Posterior cingulate gyrus (tissue), 11 donors: ENCODE measurements at places on chromosomes 2 and 18.

DNA sequence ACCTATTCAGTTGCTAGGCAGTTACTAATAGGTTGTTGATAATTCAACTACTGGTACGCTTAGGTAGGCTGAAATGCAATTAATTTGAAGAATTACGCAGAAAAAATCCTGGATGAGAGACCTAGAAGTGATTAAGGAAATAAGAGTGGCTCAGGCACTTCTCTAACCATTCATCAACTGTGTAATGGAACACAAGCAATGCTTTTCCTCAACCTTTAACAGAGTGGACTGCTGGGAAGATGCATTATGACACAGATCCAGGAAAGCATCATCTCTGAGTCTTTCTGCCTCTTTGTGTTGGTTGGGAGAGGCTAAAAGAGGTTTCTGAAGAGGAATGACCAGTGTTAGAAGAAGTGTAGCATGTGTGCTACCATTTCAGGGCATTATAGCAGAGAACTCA, 992.2 kb downstream of the TSN start:
- DNase-seq, result no peak

- DNase-seq, result no peak
Observed at GRCh38 chr18:10490401-10491165, 35.2 kb upstream of the NAPG start.

GRCh38 chr2:174012347-174013314, 47.5 kb upstream of the SP3 start:
- no peak for DNase-seq

DNA sequence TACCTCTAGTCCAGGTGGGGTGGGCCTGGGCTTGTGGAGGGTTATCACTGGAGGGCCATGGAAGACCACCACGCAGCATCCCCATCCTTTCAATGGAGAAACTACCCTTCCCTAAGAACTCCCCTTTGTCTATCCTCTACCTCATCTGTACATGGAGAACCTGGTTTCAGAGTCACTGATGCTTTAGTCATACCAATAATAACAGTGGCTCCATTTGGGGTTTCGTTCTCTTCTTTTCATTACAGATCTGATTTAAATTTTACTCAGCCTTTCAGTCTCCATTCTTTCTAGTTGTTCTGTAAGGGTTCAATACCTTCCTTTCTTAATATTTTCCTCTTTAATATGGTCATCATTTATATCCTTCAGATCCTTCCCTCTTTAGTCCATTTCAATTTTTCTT, 54.6 kb upstream of the ZFP36L2 start:
- no peak for DNase-seq

DNA sequence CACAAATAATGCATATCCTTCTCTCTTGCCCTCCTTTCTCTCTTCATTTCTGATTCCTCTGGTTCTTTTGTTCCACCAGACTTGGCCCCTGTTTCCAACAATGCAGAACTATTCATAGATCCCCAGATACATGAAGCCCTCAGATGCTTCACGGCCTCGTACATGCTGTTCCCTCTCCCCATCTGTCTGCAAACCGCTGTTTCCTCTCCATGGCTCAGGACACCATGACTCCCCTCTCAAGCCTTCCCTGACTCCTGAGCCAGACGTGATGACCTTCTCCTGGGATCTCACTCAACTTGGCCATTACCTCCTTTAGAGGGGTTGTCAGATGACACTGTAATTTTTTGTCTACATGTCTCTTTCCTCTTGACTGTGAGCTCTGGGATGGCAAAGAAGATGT, 15.5 kb downstream of the NEB start:
- DNase-seq, result no peak

GRCh38 chr2:128427413-128427755, 108.7 kb upstream of the HS6ST1 start:
- DNase-seq, result no peak
